ENCODE measurements at places on chromosomes 2 and 18.

DNA sequence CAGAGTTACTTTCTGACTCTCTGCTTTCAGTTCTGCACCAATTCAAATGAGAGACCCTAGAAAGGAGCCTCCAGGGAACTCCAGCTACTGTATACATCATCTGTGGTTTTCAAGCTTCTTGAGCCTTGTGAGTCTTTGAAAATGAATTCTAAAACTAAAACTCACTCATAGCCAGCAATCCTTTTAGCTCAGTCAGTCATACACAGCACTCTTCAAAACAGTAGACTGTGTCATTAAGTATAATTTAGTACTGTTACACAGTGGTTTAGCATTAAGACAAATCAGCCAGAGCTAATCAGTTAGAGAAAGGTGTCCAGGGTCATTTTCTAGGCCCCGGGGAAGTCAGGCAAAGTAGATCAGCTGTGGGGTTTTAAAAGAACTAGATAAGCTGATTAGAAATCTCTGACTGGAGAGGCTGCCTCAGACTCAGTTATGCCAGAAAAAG, 322.1 kb upstream of the THUMPD2 start:
- DNase-seq: no peak

- no peak for DNase-seq
Measured at GRCh38 chr2:103138123-103138901, 376.5 kb downstream of the TMEM182 start.

DNA sequence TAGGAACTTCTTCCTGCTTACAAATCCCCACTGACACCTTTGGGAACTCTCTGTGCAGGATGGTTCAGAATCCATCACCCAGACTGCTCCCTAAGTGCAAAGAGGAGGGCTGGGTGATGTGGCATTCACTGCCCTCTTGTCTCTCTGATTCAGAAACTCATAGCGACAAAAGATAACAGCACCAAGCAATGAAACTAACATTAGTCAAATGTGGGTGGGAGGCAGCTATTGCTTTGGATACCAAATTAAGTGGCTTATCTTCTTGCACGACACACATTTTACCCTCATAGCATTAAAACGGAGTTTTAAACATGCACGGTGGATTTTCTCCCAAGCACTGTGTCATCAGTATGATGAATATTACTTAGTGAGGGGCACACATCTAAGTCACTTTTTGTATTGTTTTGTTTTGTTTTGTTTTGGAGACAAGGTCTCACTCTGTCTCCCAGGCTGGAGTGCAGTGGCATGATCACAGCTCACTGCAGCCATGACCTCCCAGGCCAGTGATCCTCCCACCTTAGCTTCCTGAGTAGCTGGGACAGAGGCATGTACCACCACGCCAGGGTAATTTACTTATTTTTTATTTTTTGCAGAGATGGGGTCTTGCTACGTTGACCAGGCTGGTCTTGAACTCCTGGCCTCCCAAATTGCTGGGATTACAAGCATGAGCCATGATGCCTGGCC, 40.9 kb upstream of the NEB start:
- no peak for DNase-seq

GRCh38 chr2:38462121-38462661, 85.1 kb upstream of the ATL2 start:
- DNase-seq: no peak

DNA sequence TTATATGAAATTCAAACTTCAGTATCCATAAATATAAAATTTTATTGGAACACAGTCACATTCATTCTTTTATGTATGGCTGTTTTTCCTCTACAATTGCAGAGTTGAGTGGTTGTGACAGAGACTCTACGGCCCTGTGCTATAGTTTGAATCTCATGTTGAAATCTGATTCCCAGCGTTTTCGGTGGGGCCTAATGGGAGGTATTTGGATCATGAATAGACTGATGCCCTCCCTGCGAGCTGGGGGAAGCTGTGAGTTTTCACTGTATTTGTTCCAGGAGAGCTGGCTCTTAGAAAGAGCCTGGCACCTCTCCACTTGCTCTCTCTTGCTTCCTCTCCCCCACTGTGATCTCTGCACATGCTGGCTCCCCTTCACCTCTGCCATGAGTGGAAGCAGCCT, 1.7 kb downstream of the PFN4 start:
- no peak for DNase-seq

GRCh38 chr2:203551778-203552177, 16.7 kb upstream of the RAPH1 start:
- no peak for DNase-seq
